Right atrium auricular region (tissue), 2 donors: ENCODE measurements at places on chromosomes 5 and 9.

GRCh38 chr5:56434986-56435385, 201.9 kb upstream of the ANKRD55 start:
- H3K36me3 ChIP-seq = no peaks in the 10 kb centered on the region
- no peaks in the 10 kb centered on the region for H3K4me1 ChIP-seq
- no peak for DNase-seq
- no peak overlapping the region for H3K4me3 ChIP-seq
- no peak overlapping the region for H3K27ac ChIP-seq

GRCh38 chr9:130319300-130319699, 53.7 kb downstream of the HMCN2 start:
- H3K4me3 ChIP-seq = no peak overlapping the region
- no peaks in the 10 kb centered on the region for H3K4me1 ChIP-seq
- no peak for DNase-seq
- H3K36me3 ChIP-seq = no peaks in the 10 kb centered on the region

DNA sequence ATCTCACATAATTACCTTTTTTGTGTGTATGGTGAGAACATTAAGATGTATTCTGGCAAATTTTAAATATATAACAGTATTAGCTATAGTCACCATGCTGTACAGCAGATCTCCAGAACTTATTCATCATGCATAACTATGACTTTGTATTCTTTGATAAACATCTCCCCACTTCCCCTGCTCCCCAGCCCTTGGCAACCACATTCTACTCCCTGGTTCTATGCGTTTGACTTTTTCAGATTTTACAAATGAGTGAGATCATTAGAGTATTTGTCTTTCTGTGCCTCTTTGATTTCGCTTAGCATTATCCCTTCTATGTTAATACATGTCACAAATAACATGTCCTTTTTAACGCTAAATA, 49.4 kb downstream of the SMC2 start:
- no peak overlapping the region for H3K4me3 ChIP-seq
- no peaks in the 10 kb centered on the region for H3K27me3 ChIP-seq
- no peaks in the 10 kb centered on the region for H3K4me1 ChIP-seq
- DNase-seq = no peak
- no peak overlapping the region for H3K27ac ChIP-seq

- no peak for DNase-seq
- H3K36me3 ChIP-seq = no peaks in the 10 kb centered on the region
- no peak overlapping the region for H3K27ac ChIP-seq
- no peaks in the 10 kb centered on the region for H3K27me3 ChIP-seq
Measured at GRCh38 chr9:110531776-110532175, 47.8 kb downstream of the SVEP1 start.

DNA sequence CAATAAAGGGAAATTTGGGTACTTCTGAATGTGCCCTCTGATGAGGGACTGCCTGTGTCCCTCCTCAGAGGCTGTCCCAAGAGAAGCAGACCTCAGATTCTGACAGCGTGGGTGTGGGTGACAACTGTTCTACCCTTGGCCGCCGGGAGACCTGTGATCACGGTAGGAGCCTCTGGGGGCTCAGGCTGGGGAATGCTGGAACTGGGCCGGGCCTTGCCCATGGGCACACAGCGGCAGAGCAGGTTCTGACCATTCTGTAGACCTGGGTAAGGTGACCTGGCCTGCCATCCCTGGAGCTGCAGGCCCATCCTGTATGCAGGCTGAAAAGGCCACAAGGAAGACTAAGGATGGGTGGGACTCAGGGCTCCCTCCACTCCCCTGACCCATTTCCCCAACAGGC, 29.5 kb upstream of the GRPEL2 start:
- peaks cover 53% of the 10 kb centered on the region for H3K36me3 ChIP-seq
- H3K27ac ChIP-seq = no peak overlapping the region
- no peak overlapping the region for H3K4me3 ChIP-seq
- no peak for DNase-seq

GRCh38 chr9:86801246-86801645, 146.1 kb downstream of the GAS1 start:
- H3K27me3 ChIP-seq = no peaks in the 10 kb centered on the region
- no peak for DNase-seq
- peaks cover 4% of the 10 kb centered on the region for H3K4me1 ChIP-seq
- no peaks in the 10 kb centered on the region for H3K36me3 ChIP-seq

DNA sequence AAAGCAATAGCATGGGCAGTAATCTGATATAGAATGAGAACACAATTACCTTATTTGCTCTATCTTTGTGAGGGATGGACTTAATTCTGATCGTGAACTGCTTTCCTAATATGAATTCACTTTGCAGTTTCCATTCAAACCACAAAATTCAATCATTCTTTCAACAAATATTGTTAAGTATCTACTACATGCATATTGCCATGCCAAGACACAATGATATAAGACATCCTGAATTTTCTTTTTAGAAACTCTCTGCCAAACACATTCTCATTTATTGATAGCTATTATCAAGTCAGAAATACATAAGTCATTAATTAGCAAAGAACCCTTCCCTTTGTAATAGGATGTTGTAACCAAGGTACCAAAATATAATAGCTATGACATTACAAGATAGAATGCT, 121.6 kb upstream of the TARS1 start:
- H3K27ac ChIP-seq = peak overlapping the region; percentile 58
- no peak overlapping the region for H3K4me3 ChIP-seq
- DNase-seq = no peak
- H3K36me3 ChIP-seq = no peaks in the 10 kb centered on the region
- H3K27me3 ChIP-seq = no peaks in the 10 kb centered on the region

DNA sequence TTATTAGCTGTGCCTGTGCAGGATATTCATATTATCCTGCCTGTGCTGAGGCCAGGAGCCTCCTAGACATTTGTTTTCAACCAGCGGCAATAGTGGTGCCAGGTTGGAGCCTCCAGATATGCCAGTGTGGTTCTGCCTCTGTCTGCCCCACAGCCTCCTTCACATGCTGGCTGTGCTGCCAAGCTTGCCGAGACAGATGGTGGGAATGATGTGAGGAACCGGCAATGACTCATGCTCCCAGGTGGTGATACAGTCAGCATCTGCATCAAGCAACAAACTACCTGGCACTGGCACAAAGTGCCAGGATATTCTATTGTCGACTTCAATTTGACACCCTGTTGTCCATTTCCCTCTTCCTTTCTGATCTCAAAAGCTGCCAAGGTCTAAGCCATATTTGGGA, 285.7 kb downstream of the CHSY3 start:
- H3K27ac ChIP-seq = no peak overlapping the region
- no peak for DNase-seq
- no peaks in the 10 kb centered on the region for H3K27me3 ChIP-seq
- H3K36me3 ChIP-seq = peaks cover 6% of the 10 kb centered on the region

DNA sequence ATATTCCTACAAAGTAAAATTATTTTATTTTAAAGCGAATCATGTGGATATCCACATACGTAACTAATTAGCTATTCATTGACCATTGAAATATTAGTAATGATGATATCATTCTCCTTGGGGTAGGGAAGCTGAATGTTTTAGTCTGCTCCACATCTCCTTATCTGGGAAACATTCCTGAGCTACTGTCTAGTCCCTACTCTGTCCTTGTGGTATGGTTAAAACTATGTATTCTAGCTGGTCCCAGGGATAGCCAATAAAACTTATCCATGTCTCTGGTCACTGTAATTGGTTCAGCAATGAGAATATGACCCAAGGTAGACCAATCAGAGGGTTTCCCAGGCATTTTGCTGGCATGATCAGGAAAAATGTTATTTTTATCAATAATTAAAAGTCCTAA, 76.0 kb upstream of the DAP start:
- H3K27ac ChIP-seq = no peak overlapping the region
- DNase-seq = no peak
- no peaks in the 10 kb centered on the region for H3K36me3 ChIP-seq
- no peaks in the 10 kb centered on the region for H3K4me1 ChIP-seq
- H3K4me3 ChIP-seq = no peak overlapping the region
